ENCODE measurements at places on chromosomes 7 and 10.

GRCh38 chr10:119450606-119451299, 91.8 kb downstream of the RGS10 start:
- no peak for DNase-seq

DNA sequence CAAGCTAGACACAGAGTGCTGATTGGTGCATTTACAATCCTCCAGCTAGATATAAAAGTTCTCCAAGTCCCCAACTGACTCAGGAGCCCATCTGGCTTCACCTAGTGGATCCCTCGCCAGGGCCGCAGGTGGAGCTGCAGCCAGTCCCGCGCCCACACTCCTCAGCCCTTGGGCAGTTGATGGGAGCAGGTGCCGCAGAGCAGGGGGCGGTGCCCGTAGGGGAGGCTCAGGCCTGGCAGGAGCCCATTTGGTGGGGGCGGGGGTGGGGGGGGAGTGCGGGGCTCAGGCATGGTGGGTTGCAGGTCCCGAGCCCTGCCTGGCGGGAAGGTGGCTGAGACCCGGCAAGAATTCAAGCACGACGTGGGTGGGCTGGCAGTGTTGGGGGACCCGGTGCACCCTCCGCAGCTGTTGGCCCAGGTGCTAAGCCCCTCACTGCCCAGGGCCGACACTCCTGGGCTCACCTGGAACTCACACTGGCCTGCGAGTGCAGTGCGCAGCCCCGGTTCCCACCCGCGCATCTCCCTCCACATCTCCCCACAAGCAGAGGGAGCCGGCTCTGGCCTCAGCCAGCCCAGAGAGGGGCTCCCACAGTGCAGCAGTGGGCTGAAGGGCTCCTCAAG, 101.7 kb downstream of the ZNF438 start:
- no peak for DNase-seq

DNA sequence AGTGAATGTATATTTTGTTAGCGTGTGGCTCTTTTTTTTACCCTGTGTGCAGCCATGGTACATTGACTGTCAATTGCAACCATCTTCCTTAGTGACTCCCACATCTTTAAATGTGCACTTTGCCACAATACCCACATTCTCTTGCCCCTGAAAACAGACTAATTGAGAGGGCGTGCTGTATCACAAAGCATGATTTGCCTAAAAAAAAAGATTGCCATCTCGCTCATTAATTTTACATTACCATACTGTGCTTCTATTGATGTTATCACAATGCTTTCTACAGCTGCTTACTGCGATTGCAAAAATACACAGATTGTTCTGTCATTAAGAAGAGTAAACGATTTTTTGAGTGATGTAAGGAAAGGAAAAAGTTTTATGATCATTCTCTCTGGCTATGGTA, 613.1 kb upstream of the NRP1 start:
- no peak for DNase-seq

GRCh38 chr10:107790271-107790670, 625.8 kb upstream of the SORCS1 start:
- no peak for DNase-seq

- DNase-seq = no peak
Observed at GRCh38 chr7:47568056-47568455, 13.9 kb downstream of the TNS3 start.

GRCh38 chr7:81183326-81183725, 264.5 kb upstream of the SEMA3C start:
- DNase-seq = no peak

GRCh38 chr7:75038508-75038907, 35.1 kb downstream of the RCC1L start:
- DNase-seq = peak; percentile 3

GRCh38 chr10:99232360-99232999, 3.2 kb downstream of the HPSE2 start:
- DNase-seq = no peak

- no peak for DNase-seq
Observed at GRCh38 chr7:26292768-26293560, 1.3 kb downstream of the SNX10 start.

GRCh38 chr10:73774637-73775036, 7.2 kb upstream of the CHCHD1 start:
- peak; percentile 86 for DNase-seq

DNA sequence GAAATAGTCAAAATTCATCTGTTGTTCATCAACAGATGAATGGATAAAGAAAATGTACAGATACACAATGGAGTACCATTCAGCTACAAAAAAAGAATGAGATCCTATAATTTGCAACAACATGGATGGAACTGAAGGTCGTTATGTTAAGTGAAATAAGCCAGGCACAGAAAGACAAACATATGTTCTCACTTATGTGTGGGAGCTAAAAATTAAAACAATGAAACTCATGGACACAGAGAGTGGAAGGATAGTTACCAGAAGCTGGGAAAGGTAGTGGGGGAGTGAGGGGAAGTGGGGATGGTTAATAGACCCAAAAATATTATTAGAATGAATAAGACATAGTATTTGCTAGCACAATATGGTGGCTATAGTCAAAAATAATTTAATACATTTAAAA, 70.0 kb upstream of the KCNMA1 start:
- no peak for DNase-seq
